Esophagus mucosa (tissue), 1 donor: ENCODE measurements at places on chromosomes 2 and 18. TPM values are rescaled to one million over a fixed set of nuclear protein-coding genes. Genes with fewer than 3 reads are reported as not detected.

MEP1B gene
- total RNA-seq = not detected

GRCh38 chr2:134283661-134284060, 29.8 kb downstream of the MGAT5 start:
- ATAC-seq = no peak

CREG2 gene
- 2.3 TPM for total RNA-seq

- ATAC-seq = no peak
These were observed 279.0 kb upstream of the STON1 start for GRCh38 chr2:48250943-48251342.

GRCh38 chr2:48417856-48418838, 111.8 kb upstream of the STON1 start:
- ATAC-seq = no peak

DNA sequence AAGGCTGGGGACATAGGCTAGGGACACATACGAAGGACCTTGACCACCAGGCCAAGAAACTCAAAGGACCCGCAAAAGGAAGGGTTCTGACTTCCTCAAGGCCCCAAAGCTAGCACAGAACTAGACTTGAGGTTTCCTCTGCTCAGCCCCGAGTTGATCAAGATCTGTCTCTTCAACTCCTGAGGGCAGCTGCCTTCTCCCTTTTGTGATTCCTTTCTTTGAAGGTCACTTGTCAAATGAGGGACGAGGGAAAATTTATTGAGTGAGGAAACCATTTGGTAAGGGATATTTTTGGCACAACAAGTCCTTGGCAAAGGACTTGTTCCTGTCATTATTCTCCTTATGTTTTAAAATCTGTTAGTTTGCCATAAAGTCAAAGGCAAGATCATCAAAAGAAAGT, 12.3 kb upstream of the ROCK2 start:
- ATAC-seq = no peak

- ATAC-seq = no peak
These were observed 89.0 kb downstream of the EIPR1 start for GRCh38 chr2:3288470-3289170.
